Hematopoietic multipotent progenitor cell (in vitro differentiated cells): ENCODE measurements at places on chromosomes 5 and 9. TPM values are rescaled to one million over a fixed set of nuclear protein-coding genes. Genes with fewer than 3 reads are reported as not detected.

Gene OR1Q1
- under 0.01 TPM for total RNA-seq

Gene TAF11L9
- total RNA-seq: not detected

Gene PPP6C
- 16.4 TPM for total RNA-seq

Gene DMRT3
- under 0.01 TPM for total RNA-seq

Gene ANKRD18B
- under 0.01 TPM for total RNA-seq

Gene HRCT1
- total RNA-seq: not detected

Gene PCDHA9
- under 0.01 TPM for total RNA-seq

Gene FAM81B
- 1.9 TPM for total RNA-seq

Gene ANKS6
- total RNA-seq: 12.1 TPM

Gene ADGRD2
- total RNA-seq: under 0.01 TPM

Gene S1PR3
- 0.27 TPM for total RNA-seq

Gene LCP2
- 70.8 TPM for total RNA-seq

Gene IL4
- not detected for total RNA-seq

Gene CDO1
- total RNA-seq: 0.27 TPM

Gene TMEM215
- not detected for total RNA-seq

Gene GRXCR2
- total RNA-seq: not detected

Gene WDR38
- total RNA-seq: not detected

Gene HSPA9
- 222 TPM for total RNA-seq

Gene FBP2
- not detected for total RNA-seq

Gene TRAF2
- 20.5 TPM for total RNA-seq

Gene SPATA31A6
- not detected for total RNA-seq

Gene SLC6A18
- not detected for total RNA-seq

Gene SMIM33
- total RNA-seq: under 0.01 TPM

Gene PDE6A
- under 0.01 TPM for total RNA-seq

Gene ITGA2
- 1.6 TPM for total RNA-seq

Gene IFNK
- not detected for total RNA-seq
